ENCODE measurements at places on chromosomes 7 and 10. TPM values are rescaled to one million over a fixed set of nuclear protein-coding genes. Genes with fewer than 3 reads are reported as not detected.
A peak's percentile ranks its signal among the peaks of the same experiment; 100 is the strongest.

DNA sequence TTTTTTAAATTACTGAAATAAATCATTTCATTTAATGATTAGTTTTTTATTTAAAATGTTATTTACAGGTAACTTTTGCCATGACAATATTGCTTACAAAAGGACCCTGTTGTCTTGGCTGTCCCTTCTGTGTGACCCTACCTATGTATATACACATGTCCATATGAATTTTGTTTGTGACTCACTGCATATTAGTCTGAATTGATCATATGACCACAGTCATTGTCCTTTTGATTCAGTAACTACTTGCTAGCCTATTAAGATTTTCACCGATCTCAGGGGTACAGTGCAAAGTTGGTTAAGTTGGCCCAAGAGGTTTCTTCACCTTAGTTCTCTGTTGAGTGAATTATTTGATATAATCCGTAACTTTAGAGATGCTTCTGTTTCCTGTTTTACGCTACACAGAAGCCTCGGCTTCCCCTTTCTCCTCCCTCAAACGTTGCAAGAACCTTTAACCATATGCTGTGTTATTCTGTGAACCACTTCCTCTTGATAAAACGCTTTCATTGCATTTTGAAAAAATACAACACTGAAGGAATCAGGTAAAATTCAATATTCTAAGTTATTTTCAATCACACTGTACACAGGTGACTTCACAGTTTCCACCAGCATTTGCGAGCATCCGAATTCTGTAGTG, 43.9 kb downstream of the APBB1IP start:
- no peak for DNase-seq

DNA sequence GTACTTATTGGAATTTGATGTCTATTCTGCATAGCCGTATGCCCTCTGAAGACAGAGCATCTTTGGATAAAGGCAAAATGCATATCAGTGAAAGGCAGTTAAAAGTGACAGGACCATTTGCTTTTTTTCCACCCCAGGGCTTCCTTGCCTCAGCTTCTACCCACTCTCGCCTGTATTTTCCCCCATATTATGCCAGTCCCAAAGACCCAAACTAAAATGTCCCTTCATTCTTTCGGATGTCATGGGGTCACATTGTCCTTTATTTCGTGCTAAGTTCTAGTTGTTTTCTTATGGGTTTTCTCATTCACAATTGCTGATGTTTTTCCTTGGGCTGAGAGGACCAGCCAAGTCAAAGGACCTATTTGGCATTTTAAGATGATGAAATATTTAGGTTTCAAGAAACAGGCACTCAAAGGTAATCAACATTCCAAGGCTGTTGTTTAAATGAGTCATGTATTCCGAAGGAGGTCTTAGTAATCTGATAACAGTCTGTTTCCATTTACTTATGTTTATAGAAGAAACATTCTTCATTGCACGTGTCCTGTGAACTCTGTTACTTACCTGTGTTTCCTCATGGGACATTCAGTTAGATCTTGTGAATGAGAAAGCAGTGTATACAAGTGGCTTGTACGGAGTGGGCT, 74.1 kb downstream of the DNAH11 start:
- no peak for DNase-seq

DNA sequence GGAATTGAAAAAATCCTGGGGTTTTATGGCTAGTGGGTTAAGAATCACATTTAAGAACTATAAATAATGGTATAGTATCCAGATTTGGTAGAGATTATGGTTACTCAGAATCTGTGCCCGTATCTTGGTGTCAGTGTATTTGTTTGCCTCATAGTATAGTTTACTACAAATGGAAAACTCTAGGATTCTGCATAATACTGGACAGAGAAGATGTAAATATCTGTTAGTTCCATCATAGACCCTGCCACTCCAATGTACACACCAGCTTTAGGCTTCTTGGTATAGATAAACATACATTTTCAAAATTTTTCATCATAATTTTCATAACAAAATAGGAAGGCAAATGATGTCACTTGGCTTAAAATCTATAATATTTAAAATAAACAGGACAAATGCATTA, 108.1 kb downstream of the CFTR start:
- no peak for DNase-seq

GRCh38 chr10:29931833-29932232, 127.6 kb downstream of the JCAD start:
- no peak for DNase-seq

- peak; percentile 82 for DNase-seq
Observed at GRCh38 chr10:43407148-43407575, 1.8 kb downstream of the HNRNPF start.

DNA sequence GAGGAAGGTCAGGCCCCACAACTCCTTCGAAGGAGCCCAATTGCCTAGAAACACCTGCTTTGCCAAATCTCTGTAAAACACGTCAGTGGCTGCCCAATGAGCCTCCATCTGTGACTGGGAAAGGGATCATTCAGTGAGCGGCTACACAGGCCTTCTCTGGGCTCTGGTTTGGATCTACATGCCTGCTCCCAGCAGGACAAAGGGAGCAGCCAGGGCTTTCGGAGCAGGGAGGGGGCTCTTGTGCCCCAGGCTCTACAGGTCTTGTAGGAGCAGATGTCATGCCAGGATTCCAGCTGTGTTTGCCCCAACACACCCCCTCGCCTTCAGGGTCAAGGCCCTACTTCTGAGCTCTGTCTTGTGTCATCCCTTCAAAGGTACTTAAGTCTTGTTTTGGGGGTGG, 73.5 kb downstream of the CLEC2L start:
- DNase-seq, result no peak

- DNase-seq, result no peak
Observed at GRCh38 chr7:29224726-29225125, 30.2 kb downstream of the CHN2 start.

DNA sequence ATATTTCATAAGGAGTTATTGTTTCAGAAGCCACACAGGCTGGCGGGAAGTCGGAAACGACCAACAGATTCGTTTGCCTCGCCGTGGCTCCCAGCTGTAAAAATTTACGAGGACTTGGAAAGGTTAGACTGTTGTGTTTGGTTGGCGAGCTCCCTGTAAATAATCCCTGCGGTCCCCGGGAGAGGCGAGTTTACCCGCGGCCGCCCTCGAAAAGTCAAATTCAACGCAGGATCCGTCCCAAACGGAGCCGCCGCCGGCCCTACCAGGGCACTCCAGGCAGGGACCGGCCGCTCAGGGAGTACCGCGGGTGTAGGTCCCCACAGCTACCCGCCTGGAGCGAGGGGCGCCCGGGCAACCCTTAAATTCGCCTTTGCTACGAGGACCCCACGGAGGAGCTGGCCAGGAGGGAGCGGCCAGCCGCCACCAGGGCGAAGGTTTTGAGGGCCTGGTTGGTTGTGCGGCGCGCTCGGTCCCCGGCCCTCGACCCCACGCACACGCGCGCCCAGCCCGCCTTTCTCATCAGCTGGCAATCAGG, 726 bp upstream of the HOXA9 start:
- peak; percentile 72 for DNase-seq

- DNase-seq, result no peak
Observed at GRCh38 chr10:77333610-77334340, 303.8 kb downstream of the KCNMA1 start.

GRCh38 chr7:73342645-73343044, 14.7 kb downstream of the FKBP6 start:
- DNase-seq, result no peak

HECW1 gene
- total RNA-seq, result 0.32 TPM

CCDC172 gene
- total RNA-seq, result not detected

KAT6B gene
- total RNA-seq, result 47.1 TPM

NHLRC2 gene
- total RNA-seq, result 36.4 TPM

MSMB gene
- 86.9 TPM for total RNA-seq

SMARCD3 gene
- 11.8 TPM for total RNA-seq

All from suprapubic skin (tissue), 4 donors.